ENCODE measurements at places on chromosomes 1 and 21.

DNA sequence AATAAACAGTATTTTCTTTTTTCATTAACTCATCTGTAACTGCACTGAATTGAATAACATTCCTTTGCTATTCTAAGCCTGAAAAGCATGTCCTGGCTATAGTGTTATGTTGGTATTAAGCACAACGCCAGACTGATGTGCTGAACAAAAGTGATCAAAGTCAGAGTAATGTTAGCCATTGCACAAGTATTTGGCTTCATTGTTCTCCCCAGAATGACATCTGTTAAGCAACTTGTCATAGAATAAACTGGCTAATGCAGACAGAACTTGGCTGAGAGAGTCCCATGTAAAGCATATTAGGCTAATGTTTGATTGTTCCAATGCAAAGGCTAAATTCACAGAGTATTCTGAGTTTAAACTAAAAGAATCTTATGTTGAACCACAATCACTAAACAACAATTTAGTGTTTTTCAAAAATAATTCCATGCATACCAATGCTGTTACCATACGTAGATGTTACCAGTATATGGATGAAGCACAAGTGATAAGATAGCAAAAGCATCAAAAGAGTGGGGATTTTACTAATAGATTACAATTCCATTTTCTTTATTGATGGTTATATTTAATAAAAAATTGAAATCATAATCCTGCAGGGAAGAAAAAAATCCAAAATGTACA, 235.3 kb upstream of the DMRTA2 start:
- DNase-seq: no peak

- DNase-seq: no peak
These were observed 104.5 kb downstream of the PTBP2 start for GRCh38 chr1:96825950-96826576.

- no peak for DNase-seq
These were observed 612.2 kb downstream of the SMYD3 start for GRCh38 chr1:245894843-245895242.

DNA sequence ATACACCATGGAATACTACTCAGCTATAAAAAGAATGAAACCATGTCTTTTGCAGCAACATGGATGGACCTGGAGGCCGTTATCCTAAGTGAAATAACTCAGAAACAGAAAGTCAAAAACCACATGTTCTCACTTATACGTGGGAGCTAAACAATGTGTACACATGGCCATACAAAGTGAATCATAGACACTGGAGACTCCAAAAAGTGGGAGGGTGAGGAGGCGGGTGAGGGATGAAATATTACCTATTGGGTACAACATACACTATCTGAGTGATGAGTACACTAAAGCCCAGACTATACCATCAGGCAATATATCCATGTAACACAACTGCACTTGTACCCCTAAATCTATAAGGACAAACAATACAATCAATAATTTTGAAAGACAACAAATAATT, 39.5 kb upstream of the FAM20B start:
- DNase-seq: no peak

- no peak for DNase-seq
These were observed 513.6 kb downstream of the USP25 start for GRCh38 chr21:16243396-16243795.

All from stimulated activated CD8-positive, alpha-beta memory T cell treated with anti-CD3 and anti-CD28 coated beads, Interleukin-15, amount 100 ng/mL, for 1 hour (primary cell).